GM23338 (cell line): ENCODE measurements at places on chromosomes 12 and 14. TPM values are rescaled to one million over a fixed set of nuclear protein-coding genes. Genes with fewer than 3 reads are reported as not detected.

DNA sequence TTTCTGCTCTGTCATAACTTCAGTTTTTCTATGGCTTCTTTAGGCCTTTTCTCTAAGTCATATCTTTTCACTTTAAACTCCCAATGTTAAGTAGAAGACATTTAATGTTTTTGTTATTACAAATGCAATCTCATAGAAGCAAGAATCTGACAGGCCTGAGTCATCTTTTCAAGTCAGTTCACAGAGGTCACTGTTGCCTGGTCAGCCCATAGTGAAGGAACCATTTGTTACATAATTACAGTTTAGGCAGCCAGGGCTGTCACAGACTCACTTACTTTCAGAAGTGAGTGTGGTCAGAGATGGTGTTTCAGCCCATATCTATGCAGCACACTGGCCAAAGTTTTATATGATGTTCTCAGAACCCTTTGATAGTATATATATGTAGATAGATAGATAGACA is 46.5 kb downstream of the CCER1 start:
- no peaks in the 10 kb centered on the region for H3K4me1 ChIP-seq
- H3K4me3 ChIP-seq, result no peak overlapping the region
- H3K36me3 ChIP-seq, result no peaks in the 10 kb centered on the region
- DNase-seq, result no peak
- no peaks in the 10 kb centered on the region for H3K27me3 ChIP-seq

DNA sequence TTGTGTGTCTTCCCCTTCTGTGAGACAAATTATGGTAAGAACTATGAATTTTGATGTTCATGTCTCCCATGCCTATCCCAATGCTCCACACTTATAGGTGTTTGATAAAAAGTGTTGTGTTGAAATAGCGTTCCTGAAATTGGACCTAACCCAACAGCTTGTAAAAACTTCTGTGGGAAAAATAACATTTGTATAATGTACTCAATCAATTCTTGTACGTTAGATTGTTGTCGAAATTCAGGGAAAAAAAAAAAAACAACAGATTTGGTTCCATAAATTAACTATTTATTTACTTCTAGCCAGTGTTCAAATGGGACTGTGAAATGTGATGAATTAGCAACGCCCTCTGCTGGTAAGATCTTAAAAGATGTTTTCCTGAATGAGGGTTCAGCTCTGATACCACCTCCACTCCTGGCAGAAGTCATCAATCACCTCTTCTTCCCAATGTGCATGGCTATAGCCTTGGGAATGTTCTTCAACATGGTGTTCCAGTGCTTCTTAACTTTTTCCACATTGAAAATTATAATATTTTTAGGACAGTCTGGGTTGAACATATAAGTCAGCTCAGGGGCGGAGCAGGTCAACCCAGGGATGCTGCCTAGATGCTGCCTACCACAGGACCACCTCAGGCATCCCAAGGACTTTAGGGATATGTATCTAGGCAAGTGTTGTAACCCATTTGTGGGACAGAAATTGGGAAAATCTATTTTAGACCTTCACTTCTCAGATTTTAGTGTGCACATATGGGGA is 170.6 kb downstream of the OTOGL start:
- H3K4me3 ChIP-seq, result no peak overlapping the region
- no peaks in the 10 kb centered on the region for H3K36me3 ChIP-seq
- peak; percentile 72 for DNase-seq
- H3K27ac ChIP-seq, result no peak overlapping the region
- H3K4me1 ChIP-seq, result no peaks in the 10 kb centered on the region
- no peaks in the 10 kb centered on the region for H3K27me3 ChIP-seq

PELI2 gene
- total RNA-seq, result 23.7 and 24.5 TPM in 2 replicates

GRCh38 chr12:22525426-22525825 is 18.9 kb downstream of the C2CD5 start:
- H3K36me3 ChIP-seq, result peaks cover 4% of the 10 kb centered on the region; the same call in 1 of the 2 replicates
- no peak overlapping the region for H3K27ac ChIP-seq
- no peaks in the 10 kb centered on the region for H3K4me1 ChIP-seq
- no peak overlapping the region for H3K4me3 ChIP-seq
- DNase-seq, result no peak
- no peaks in the 10 kb centered on the region for H3K27me3 ChIP-seq

KRT6C gene
- total RNA-seq, result not detected in 2 replicates

OR4E2 gene
- total RNA-seq, result not detected in 2 replicates

DNA sequence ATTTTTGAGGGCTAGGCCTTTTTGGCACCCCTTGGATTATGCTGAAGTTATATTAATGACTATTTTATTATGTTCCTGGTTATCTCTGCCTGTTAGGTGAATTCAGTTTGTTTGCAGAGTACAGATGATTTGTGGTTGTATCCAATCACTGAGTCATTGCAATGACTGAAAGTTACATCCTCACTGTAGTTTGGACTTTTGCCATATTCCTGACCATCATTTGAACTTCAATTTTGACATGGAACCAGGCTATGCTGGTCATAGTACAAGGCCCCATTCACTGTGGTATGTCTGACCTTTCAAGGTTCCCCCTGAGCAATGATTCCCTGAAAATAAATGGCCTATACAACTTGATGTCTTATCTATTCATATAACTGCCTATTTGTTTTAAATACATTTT is 621.0 kb downstream of the CCER1 start:
- peaks cover 28% of the 10 kb centered on the region for H3K27me3 ChIP-seq
- no peak overlapping the region for H3K4me3 ChIP-seq
- H3K4me1 ChIP-seq, result peaks cover 21% of the 10 kb centered on the region
- no peaks in the 10 kb centered on the region for H3K36me3 ChIP-seq
- DNase-seq, result no peak

GRCh38 chr12:65293735-65294134 is 15.3 kb downstream of the MSRB3 start:
- DNase-seq, result no peak
- no peaks in the 10 kb centered on the region for H3K36me3 ChIP-seq
- H3K27me3 ChIP-seq, result no peaks in the 10 kb centered on the region
- no peaks in the 10 kb centered on the region for H3K4me1 ChIP-seq

REC8 gene
- 23.6 and 25.7 TPM in 2 replicates for total RNA-seq

DNA sequence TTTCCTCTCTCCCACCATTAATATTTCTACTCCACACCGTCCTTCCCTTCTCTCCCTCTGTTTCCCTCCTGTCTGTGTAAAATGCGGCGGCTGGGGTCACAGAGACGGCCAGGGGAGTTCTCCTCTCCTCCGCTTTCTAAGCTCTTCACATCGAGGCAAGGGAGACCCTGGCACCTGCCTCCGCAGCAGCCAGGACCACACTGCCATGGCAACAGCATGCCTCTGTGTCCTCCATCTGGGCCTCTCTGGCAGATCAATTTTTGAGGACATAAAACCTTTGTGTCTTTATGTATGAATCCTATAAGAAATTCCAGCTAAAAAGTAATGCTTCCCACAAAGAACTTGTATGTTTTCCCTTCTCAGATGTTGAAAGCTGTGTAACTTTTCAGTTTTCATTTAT is 41.4 kb downstream of the DYRK4 start:
- no peak overlapping the region for H3K27ac ChIP-seq
- no peaks in the 10 kb centered on the region for H3K4me1 ChIP-seq
- no peak overlapping the region for H3K4me3 ChIP-seq

ERO1A gene
- total RNA-seq, result 40.7 and 44.7 TPM in 2 replicates

EGLN3 gene
- 42.9 and 44.4 TPM in 2 replicates for total RNA-seq

DNA sequence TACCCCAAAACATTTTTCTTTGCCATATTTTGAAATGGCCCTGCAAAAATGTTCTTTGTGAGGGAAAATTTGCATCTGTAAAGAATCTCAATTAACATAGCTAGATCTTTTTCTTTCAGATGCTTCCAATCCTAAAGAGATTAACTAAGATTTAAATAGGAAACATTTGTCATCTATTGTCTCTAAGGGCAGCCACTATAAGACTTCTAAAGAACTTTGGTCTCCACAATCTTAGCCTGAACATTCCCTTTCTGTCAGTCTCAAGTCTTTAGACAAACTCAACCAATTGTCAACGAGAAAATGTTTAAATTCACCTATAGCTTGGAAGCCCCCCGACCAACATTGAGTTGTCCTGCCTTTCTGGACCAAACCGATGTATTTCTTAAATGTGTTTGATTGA is 71.1 kb upstream of the RASSF8 start:
- no peaks in the 10 kb centered on the region for H3K27me3 ChIP-seq
- H3K27ac ChIP-seq, result peak overlapping the region; percentile 48; the same call in 1 of the 2 replicates
- DNase-seq, result peak; percentile 31
- no peaks in the 10 kb centered on the region for H3K36me3 ChIP-seq

DNA sequence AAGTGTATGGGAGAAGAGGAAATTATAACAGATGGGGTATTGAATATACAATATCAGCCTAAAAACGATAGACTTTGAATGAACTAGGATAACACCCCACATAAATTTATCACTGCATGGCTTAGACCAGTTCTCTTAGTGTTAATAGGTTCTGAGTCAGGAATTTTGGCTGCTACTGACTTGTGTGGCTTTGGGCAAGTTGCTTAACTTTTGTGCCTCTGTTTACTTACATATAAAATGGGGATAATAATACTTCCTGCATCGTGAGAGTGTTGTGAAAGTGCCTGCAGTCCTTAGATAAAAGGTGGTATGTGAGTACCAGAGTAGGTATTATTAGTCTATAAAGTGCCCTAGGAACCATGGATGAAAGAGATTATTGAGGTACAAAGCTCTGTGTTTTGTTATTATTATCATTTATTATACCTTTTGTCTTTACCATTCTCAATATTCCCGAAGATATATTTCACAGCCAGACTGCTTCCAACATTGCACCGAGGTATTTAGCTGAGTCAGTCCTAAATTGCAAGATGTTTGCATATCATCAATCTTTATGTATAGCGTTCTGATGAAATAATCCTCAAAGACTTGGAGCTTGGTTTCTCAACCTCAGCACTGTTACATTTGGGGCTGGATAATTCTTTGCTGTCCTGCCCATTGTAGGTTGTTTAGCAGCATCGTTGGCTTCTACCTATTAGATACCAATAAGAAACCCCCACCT is 2.3 kb upstream of the PAWR start:
- peak overlapping the region; percentile 80 for H3K4me3 ChIP-seq
- H3K27ac ChIP-seq, result 0 out of 2 replicates have a peak overlapping the region, but pooled peaks have one; percentile 99
- no peaks in the 10 kb centered on the region for H3K27me3 ChIP-seq
- DNase-seq, result no peak

DNA sequence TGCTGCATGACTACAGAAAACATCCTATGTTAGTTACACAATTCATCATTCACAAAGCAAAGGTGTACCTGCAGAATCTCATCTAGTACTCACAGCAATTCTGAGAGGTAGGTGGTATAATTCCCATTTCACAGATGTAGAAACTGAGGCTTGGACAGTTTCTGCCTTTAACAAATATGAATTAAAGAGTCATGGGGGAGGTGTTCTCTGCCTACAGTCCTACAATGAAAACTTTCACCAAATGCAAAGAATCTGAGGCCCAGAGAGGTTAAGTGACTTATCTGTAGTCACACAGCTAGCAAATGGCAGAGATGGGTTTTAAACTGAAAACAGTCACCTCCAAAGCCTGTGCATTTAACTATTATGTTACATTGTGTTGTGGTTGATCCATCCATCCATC is 171.6 kb upstream of the WSCD2 start:
- DNase-seq, result no peak
- no peaks in the 10 kb centered on the region for H3K4me1 ChIP-seq
- no peaks in the 10 kb centered on the region for H3K27me3 ChIP-seq
- H3K36me3 ChIP-seq, result no peaks in the 10 kb centered on the region
- H3K4me3 ChIP-seq, result no peak overlapping the region

DNA sequence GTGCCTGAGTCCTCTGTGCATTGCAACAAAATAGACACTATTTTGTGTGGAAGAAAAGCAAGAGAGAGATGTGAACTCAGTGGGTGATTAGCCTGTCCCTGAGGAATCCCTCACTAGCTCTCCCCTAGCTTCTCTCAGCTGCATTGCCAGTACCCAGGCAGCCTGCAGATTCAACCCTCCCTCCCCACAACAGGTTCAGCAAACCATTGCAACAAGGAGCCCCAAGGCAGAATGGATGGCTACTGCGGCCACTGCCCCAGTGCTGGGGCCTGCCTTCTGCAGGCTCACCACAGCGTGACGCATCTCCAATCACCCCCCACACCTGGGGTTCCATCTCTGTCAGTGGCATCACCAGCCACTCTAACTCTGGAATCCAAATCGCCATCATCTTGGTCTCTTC is 2.3 kb downstream of the CRACR2A start:
- H3K36me3 ChIP-seq, result no peaks in the 10 kb centered on the region
- no peak overlapping the region for H3K27ac ChIP-seq
- no peak for DNase-seq
- peaks cover 5% of the 10 kb centered on the region for H3K4me1 ChIP-seq
- no peak overlapping the region for H3K4me3 ChIP-seq
- peaks cover 9% of the 10 kb centered on the region; the same call in 1 of the 2 replicates for H3K27me3 ChIP-seq

KRT84 gene
- total RNA-seq, result not detected in 2 replicates

LDHB gene
- 1,537 and 1,654 TPM in 2 replicates for total RNA-seq

MYF6 gene
- not detected in 2 replicates for total RNA-seq

ALX1 gene
- 0.49 and 1.2 TPM in 2 replicates for total RNA-seq

GPD1 gene
- 0.23 and 0.45 TPM in 2 replicates for total RNA-seq

PLEKHD1 gene
- 0.28 and 0.35 TPM in 2 replicates for total RNA-seq

PHETA1 gene
- 12.9 and 15.4 TPM in 2 replicates for total RNA-seq
